ENCODE measurements at places on chromosomes 7 and 10. TPM values are rescaled to one million over a fixed set of nuclear protein-coding genes. Genes with fewer than 3 reads are reported as not detected.

Gene SORBS1
- 0.34 TPM for total RNA-seq

Gene FUOM
- total RNA-seq: 2.8 TPM

Gene PPP1R3C
- total RNA-seq: 20.8 TPM

Gene TCERG1L
- total RNA-seq: not detected

Gene ERLIN1
- 89.9 TPM for total RNA-seq
